ENCODE measurements at places on chromosomes 1 and 21.

DNA sequence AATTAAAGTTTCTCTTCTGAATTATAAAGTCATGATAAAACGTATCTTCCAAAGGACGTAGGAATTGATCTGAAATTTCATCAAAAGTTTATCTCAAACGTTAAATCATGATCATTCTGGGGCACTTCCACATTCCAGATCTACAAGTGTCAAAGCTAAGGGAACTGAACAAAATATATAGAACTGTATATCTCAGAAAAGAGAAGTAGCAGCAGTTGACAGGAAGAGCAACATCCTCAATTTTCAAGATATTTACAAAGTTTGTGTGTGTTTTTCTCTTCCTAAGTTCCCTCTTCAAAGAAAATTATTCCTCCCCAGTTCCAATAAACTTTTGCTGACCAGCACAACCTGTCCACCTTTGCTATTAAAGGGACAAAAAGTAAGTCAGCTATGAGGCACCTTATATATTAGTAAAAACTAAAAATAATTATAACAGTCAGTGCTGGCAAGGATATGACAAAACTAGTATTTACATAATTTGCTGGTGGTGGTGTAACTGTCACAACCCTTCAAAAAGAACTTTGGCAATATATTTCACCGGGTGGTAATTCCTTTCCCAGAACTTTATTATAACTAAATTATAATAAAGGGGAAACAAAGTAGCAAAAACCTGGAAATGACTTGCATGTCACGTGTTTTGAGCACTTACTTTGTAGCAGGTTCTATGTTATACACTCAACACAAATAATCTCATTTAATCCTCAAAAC is 38.5 kb upstream of the EYA3 start:
- DNase-seq = no peak

DNA sequence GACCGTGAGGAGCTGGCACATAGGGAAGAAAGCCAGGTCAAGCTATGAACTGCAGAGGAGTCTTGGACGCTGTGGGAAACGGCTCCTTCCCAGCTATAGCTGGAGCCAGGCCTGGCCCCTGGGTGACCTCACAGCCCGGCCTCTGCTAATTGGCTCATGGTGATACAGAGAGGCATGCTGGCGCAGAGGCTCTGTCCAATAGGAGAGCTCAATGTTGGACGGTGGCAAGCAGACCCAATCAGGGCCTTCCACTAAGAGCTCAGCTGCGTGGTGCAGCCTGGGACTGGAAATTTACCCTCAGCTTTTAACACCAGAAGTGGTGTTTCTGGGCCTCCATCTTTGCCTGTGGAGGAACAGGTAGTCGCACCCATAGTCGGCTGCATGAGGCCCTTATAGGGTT is 64.4 kb upstream of the GRHL3 start:
- DNase-seq = no peak

- DNase-seq = no peak
Observed at GRCh38 chr1:173937062-173937461, 19.9 kb upstream of the SERPINC1 start.

- DNase-seq = peak; percentile 86
Observed at GRCh38 chr1:202923533-202923932, 3.5 kb downstream of the KLHL12 start.

DNA sequence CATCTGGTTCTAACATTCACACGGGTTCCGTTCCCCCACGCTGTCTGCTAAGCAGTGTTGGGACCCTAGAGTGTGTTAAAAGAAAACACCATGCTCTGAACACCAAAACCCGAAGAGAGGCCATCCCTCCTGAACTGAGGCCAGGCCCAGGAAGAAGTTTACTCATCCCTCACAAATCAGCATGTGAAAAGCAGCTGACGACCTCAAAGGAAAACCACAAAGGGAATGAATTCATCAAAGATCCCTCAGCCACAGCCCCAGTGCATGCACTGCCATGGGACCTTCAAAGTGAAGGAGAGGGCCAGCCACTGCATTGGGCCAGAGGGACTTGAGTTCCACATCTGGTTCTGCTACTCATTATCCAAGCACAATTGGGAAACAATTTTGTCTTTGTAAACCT is 7.0 kb upstream of the PSEN2 start:
- no peak for DNase-seq

DNA sequence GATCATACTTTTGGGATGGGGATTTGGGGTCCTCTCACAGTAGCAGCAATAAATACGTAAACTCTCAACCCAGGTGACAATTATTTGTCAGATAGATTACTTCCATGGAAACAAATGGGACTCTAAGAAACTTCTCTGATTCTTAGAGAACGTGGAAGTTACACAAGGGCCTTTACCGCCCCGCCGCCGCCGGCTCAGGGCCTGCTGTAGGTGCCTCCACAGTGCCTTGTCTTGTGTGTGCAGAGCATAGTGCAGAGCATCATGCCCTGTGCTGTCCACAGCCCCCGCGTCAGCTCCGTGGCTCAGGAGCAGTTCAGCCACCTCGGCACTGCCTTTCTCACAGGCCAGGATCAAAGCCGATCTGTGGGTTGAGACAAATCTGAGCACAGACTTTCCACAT is 11.0 kb downstream of the ANKRD35 start:
- DNase-seq = no peak

Data from NCI-H1436 treated with DMSO at 0.1 percent for 48 hours (cell line).